ENCODE measurements at places on chromosomes 3 and 15.
A peak's percentile ranks its signal among the peaks of the same experiment; 100 is the strongest.

DNA sequence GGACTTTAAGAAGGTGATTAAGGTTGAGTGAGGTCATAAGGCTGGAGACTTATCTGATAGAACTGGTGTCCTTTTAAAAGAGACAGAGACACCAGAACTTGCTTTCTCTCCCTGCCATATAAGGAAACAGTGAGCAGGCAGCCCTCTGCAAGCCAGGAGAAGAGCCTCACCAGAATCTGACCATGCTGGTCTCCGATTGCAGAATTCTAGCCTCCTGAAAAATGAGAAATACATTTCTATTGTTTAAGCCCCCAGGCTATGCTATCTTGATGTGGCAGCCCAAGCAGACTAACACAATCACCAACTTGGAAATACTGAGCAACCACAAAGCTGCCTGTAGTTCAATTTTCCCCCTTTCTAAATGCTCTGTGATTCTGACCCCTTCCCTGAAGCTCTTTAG is 161.4 kb upstream of the RARB start:
- DNase-seq: no peak

DNA sequence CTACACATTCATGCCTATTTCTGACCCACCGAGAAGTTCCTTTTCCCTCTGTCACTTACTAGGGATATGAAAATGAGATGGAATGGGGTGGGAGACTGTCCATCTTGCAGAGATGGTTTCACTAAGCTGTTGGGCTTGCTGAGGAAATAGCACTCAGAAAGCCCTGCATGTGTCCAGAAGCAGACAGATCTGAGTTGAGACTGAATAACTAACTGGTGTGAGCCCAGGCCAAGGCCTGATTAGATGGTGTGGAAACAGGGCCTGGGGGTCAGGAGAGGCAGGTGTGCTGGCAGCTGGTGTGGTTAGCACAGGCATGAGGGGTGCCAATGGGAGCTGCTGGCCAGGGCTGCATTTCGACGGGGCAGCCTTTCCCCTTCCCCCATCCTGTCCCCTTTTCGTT is 72.1 kb downstream of the CLSTN2 start:
- DNase-seq: no peak

- peak; percentile 36 for DNase-seq
These were observed 48.8 kb upstream of the PRTG start for GRCh38 chr15:55791551-55792400.

GRCh38 chr15:64904189-64904588 is 7.5 kb upstream of the ANKDD1A start:
- DNase-seq: no peak

DNA sequence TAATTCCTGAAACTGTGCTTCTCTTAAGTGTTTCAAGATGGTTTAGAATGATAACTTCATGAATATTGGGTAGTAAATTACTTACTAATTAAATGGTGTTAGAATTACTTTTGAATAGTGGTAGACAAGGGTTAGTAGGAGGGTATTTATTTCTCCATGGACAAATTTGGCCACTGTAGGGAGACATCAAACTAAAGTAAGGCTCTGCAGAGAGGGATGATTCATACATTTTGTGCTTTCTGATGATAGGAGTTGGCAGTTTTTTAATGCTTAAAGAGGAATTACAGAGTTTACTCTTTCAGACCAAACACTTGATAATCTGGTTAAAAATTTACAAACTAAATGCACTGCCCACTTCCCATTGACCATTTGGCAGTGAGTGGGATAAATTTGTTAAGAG is 127.6 kb downstream of the NAALADL2 start:
- no peak for DNase-seq

- DNase-seq: no peak
These were observed 3.4 kb downstream of the B4GALT4 start for GRCh38 chr3:119237299-119237698.

GRCh38 chr3:30843877-30844276 is 50.6 kb downstream of the GADL1 start:
- DNase-seq: no peak

DNA sequence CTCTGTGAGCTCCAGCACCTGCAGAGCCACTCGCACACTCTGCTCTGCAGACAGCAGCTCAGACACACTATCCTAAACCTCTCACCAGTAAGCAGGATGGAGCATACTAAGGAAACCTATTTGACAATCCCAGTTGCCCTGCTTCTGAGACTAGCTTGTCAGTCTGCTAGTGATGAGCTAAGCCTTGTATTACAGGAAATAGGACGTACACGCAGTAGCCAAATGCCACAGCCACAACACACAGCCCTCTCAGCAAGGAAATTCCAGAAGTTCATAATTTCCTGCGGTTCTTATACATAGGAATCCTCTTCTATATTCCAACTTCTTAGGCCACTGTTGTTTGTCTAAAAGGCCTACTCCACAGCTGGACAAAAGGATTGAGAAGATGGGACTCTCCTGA is 74.5 kb downstream of the MYLK start:
- DNase-seq: no peak

- DNase-seq: no peak
These were observed 221.8 kb downstream of the SNRPN start for GRCh38 chr15:25176616-25176923.
